ENCODE measurements at places on chromosomes 2 and 18.

- DNase-seq = no peak
Measured at GRCh38 chr2:43616967-43617680, 19.9 kb upstream of the PLEKHH2 start.

GRCh38 chr18:39872651-39873050 lies 2082.4 kb upstream of the PIK3C3 start:
- no peak for DNase-seq

DNA sequence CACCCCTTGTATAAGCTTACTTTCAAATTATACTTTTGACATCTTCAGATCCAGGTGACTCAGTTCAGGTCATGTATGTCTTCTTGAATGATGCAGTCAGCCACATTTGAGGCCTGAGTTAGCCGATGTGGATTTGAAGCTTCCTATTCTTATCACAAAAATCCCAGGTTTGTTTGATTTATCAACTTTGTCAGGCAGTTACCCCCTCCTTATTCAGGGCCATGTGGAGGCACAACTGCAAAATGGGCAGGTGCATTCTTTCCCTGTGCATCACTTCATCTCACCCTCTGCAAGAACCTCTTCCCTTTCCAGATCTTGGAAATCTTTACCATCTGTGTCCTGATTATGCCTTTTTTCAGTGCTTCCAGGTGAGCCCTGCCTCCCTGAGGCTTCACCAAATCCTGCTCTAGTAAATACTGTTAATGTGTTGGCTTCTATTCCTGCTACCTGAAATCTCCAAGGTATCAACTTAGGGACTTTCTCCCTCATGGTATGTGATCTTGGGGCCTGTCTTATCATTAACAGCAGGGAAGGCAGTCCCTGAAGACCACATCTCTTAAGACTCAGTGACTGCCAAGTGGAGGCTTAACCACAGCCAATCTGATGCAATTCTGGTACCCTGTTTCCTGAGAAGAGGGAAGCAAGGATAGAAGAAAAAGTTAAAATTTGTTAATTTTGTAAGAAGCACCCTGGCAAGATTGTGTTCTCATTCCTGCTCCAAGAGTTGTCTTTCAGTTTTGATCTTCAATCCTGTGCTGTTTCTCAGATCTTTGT lies 9.4 kb upstream of the ARHGAP28 start:
- no peak for DNase-seq

GRCh38 chr2:44269831-44270230 lies 5.4 kb upstream of the SLC3A1 start:
- DNase-seq = no peak

- DNase-seq = no peak
Measured at GRCh38 chr18:13623348-13623747, 103.0 kb downstream of the FAM210A start.

DNA sequence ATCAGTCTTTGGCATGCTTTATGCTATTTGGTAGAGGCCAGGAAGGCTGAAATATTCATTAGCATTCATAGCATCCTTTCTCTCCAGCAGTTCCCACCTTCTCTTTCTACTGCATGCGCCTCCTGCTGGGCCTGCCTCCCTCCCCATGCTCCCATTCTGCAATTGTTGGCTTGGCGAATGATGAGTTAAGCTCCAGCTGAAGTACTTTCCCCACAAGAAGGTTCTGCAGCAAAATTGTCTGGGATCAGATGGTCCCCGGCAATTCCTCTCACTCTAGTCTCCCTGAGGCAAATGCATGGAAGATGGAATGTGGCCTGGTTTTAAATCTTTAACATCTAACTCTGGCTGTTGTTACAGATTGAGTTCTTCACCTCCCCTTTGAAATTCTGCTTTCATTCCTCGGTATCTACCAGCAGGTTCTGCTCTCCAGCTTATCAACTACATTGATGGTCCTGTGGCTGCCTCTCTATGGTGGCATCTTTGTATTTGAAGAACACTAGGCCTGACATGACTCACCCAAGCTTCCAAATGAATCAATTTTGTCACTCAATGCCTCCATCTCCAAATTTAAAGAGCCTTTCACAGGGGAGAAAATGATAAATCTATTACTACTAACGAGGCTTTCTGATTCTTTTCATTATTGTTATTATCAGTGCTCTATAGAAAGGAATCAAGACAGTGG lies 55.9 kb downstream of the KCTD18 start:
- DNase-seq = no peak

GRCh38 chr2:68912732-68913131 lies 40.0 kb downstream of the GKN2 start:
- no peak for DNase-seq

DNA sequence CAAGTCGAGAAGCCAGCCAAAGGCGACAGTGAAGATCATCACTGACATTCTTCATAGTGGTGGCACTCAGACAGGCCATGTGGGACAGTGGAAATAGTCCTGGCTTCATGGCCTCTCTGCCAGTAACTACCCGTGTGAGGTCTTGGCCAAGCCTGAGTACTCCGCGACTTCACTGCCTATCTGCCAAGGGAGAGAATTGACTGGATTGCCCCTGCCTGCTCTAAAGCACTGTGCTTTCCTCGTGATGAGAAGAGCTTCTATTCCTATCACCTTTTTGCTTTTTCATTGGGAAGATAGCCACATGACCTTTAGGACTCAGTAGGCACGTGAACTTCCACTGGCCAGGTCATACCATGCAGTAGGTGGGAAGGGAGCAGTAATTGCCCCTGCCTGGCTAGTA lies 239.3 kb downstream of the HAUS1 start:
- DNase-seq = no peak

DNA sequence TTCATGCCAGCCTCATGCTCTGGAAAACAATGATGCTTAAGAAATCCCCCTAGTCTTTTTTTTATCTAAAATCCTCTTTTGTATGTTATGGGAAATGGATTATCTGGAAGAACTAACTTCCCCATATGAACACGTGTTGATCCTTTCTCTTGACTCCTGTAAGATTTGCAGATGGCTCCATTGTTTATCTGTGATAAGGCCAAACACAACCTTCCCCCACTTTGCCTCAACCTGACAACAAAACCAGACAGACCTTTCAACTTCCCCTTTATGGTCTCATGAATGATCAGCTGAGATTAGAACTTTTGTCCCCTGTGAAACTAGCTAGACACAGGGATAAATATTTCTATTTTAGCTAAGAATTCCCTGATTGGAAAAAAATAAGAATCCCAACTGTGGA lies 828.0 kb upstream of the CDH2 start:
- no peak for DNase-seq

DNA sequence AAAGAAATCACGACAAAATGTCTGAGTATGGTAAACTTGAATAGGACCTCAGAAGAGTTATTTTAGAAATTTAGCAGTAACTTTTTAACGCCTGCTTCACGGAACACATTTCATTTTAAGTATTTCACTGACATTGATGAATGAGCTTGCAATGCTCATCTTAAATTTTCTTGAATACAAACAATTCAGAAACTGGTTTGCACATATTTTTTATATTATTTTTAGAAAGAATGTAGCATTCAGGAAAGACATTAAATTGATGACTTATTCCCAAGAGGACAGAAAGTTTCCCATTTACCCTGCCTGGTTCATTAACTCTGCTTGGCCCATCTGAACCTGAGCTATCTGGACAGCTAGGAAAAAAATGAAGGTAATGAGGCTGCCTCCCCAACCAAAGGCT lies 89.3 kb downstream of the MBD2 start:
- DNase-seq = no peak

DNA sequence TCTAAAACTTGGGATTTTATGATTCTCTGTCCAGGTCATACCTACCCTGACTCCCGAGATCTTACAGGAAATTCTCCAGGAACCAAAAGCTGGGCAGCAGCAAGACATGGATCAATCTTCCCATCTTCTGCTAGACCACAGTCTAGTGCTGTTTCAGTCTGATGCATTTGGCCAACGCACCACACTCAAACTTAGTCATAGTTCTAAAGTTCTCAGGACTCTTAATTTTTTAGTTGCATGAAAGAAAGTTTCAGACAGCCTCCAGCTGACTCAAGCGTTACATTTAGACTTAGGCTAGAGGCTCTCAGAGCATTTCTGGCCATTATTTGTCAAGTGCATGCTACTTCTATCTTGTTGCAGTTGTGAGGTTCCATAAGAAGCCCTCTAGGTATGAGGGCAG lies 230.1 kb upstream of the CCDC150 start:
- no peak for DNase-seq

GRCh38 chr2:42286268-42286946 lies 74.6 kb downstream of the COX7A2L start:
- no peak for DNase-seq

DNA sequence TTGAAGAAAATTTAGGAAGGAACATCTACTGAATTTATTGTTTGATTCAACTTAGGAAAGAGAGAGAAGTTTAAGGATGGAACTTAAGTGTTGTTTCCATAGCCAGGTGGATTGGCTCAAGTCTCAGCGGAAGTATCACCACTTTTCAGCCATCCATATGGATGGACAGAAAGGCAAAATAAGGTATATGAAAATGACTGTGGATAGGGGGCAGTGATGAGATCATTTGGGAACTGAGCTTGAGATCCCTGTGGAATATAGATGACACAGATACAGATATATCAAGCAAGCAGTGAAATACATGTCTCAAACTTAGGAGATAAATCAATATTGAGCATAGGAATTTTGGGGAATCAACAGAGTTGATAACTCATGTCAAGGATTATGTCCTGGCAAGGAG lies 1462.7 kb upstream of the NXPH2 start:
- no peak for DNase-seq

- no peak for DNase-seq
Measured at GRCh38 chr2:171578127-171578803, 56.0 kb downstream of the CYBRD1 start.

DNA sequence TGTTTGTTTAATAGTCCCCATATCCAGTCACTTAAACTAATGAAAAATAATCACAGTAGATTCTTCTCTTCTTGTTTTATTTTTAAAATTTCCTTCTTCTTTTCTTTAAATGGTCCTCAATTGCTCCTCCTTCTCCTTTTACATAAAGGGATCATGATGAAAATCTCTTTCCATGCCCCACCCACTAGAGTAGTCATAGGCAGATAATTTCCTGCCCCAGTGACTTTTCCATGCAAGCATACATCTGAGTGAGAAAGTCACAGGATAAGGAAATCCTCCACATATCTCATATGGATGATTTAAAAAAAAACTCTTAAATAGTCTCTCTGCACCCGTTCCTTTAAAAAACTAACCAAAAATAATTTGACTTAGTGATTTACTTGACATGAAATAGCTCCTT lies 552.3 kb upstream of the SETBP1 start:
- DNase-seq = no peak

DNA sequence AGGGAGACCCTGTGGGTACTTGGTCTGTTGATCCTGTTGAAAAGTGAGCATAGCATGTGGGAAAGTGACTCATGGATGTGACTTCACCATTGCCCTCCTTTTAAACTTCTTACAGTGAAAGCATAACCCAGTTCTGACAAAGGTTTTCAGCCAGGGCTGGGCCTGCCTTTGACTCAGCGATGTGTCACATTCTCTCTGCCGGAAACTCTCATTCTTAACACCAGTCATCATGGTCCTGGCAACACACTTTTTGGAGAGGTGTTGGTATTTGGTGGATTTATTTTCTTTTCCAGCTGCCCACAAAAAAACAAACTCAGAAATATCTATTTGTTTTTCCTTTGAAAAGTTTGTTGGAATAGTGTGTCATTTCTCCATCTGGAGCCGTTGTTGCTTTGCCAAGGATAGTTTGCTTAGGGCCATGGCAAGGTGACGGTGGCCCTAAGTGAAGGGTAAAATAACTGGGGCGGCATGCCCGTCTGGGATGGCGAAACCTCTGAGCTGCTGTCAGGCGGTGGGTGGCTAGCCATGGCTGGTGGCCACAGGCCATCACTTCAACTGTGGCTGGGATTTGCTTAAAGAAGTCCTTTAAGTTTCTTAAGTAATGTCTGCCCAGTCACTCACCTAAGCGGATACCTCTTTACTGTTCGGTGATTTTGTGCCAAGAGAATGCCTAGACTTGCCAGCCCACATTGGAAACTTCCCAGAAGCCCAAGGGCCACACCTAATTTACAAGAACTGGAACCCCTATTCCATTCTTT lies 123.3 kb downstream of the LTBP1 start:
- DNase-seq = no peak

DNA sequence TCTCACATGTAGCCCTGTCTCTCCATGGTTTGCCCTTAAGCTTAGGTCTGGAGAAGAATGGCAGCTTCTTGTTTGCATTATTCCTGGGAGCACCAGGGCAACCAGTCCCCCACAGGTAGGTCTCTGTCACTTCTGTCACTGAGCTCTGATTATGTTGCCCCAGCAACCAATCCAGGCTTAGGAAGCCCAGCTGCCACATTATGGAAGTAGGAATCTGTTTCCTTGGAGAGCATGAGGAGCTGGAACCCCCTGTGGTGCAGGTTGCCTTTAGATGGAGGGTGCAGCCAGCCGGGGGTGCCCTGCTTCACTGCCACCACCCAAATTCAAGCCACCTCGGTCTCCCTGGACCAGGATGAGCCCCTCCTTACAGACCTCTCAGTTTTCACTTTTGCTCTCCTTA lies 4.8 kb downstream of the RESP18 start:
- no peak for DNase-seq

DNA sequence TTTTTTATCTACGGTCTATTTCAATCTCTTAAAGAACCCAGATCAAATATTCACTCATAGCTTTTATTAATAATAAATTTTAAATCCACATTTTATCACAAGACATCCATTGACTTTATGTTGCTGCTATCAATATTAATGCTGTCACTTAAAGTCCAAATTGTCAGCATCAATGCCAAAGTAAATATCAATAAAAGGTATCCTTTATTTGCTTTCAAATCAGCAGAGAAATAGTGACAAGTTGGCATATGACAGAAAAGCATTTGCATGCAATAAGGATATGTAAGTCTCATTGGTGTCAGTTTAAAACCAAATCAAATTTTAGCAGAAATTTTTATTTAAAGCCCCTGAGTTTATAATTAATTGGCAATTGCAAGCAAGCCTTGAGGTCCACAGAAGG lies 775.4 kb downstream of the ADCYAP1 start:
- DNase-seq = no peak

DNA sequence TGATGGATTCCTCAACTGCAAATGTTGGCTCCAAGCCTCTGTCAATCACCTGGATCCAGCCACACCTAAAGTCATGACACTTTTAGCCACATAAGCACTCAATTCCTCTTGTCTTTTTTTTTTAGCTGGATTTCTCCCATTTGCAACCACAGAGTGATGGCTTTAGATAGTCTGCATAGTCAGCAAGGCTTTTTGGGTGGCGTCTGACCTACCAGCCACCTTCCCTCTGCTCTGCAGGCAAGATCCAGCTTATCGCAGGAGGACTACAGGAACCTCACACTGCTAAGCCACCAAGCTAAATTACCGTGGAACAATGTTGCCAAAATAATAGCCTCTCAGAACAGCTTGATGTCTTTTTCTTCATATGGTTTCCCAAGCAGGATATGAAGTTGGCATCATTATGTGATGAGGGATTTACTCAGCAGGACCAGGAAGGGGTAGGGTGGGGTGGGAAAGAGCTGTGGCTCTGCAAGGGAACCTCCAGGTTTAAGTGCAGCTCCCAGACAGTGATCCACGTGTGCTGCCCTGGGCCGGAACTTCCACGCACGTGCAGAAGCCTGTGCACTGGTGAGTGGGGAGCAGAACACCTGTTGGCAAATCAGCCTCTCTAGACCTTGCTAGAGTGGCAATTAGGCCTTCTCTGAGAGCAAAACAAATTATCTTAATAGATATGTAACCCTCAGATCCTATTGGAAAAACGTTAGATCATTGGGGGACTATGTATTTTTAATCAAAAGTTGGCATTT lies 170.6 kb upstream of the NCK2 start:
- DNase-seq = no peak

Data from stimulated activated CD8-positive, alpha-beta memory T cell treated with anti-CD3 and anti-CD28 coated beads, Interleukin-12 subunit alpha, Interleukin-12 subunit beta, amount 100 ng/mL, for 4 hours (primary cell).